Right atrium auricular region (tissue), 2 donors: ENCODE measurements at places on chromosomes 2 and 18. TPM values are rescaled to one million over a fixed set of nuclear protein-coding genes. Genes with fewer than 3 reads are reported as not detected.

The PDE1A gene
- 10.7 TPM for total RNA-seq

GRCh38 chr2:8515864-8516533 is 165.9 kb upstream of the ID2 start:
- no peaks in the 10 kb centered on the region for H3K4me1 ChIP-seq
- H3K4me3 ChIP-seq: no peak overlapping the region
- no peak overlapping the region for H3K27ac ChIP-seq
- no peaks in the 10 kb centered on the region for H3K27me3 ChIP-seq
- no peaks in the 10 kb centered on the region for H3K36me3 ChIP-seq

DNA sequence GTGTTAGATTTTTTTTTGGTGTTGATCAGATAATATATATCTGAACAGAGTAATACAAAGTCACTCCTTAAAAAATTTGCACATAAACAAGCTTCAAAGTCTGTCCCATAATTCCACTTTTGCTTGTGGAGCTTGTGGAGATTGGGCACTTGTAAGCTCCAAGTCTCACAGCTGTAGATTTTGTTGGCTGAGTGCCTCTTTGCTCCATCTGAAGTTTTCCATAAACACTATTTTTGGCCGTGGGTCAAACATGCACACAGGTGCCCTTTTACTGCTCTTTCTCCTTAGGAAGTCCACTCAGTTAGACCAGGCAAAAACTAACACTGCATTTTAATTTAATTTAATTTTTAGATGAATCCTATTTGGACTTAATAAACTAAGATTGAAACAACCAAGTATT is 3.6 kb upstream of the KCNJ13 start:
- peaks cover 4% of the 10 kb centered on the region for H3K36me3 ChIP-seq
- no peaks in the 10 kb centered on the region for H3K4me1 ChIP-seq
- H3K27me3 ChIP-seq: no peaks in the 10 kb centered on the region
- no peak overlapping the region for H3K4me3 ChIP-seq

- no peaks in the 10 kb centered on the region for H3K36me3 ChIP-seq
- H3K4me3 ChIP-seq: no peak overlapping the region
- H3K4me1 ChIP-seq: no peaks in the 10 kb centered on the region
- no peak overlapping the region for H3K27ac ChIP-seq
- DNase-seq: peak; percentile 81
These were observed 66.9 kb upstream of the ZNG1B start for GRCh38 chr2:113370478-113371091.

GRCh38 chr18:3255611-3256165 is 6.2 kb upstream of the MYL12B start:
- no peak for DNase-seq
- H3K27ac ChIP-seq: peak overlapping the region; percentile 99
- peaks cover 68% of the 10 kb centered on the region for H3K36me3 ChIP-seq
- no peak overlapping the region for H3K4me3 ChIP-seq

DNA sequence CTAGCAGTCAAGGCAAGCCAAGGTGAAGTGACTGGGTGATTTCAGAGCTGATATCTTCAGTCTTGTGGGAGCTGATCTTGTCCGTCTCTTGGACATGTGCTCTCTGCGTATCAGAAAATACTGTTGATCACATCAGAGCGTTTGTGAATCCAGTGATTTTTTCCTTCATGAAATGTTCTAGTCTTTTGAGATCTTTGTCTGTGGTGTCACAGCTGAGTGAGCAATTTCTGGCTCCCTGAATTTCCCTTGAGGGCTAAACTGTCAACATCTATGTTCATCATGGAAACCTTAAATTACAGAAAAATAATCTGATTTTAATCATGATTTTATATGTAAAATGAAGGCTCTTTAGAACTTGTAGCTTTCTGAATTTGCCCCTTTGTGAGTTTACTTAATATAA is 432.0 kb downstream of the CCDC85A start:
- no peaks in the 10 kb centered on the region for H3K4me1 ChIP-seq
- DNase-seq: no peak
- H3K4me3 ChIP-seq: no peak overlapping the region
- H3K36me3 ChIP-seq: no peaks in the 10 kb centered on the region
- no peak overlapping the region for H3K27ac ChIP-seq

GRCh38 chr2:120239488-120240287 is 13.0 kb upstream of the RALB start:
- H3K27me3 ChIP-seq: no peaks in the 10 kb centered on the region
- H3K4me3 ChIP-seq: no peak overlapping the region
- DNase-seq: no peak
- H3K36me3 ChIP-seq: no peaks in the 10 kb centered on the region

DNA sequence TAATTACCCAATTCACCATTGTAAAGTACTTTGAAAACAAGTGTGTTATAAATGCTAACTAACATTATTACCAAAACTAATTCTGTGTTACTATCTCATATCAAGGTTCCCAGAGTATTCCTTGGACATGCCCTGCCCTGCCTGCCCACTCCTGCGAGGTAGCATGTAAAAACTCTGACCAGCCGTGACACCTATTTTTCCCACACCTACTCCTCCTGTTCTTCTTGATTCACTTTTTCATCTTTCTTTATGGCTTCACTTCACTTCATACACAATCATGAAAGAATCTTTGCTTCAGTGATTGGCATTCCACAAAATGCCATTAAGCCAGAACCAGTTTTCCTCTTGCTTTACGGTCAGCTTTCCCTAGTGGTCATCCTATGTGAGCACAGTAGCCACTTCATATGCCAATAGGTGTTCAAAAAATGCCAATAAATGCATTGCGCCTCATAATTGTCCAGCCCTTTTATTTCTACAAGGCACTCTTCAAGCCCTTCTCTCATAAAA is 42.6 kb upstream of the SETBP1 start:
- no peaks in the 10 kb centered on the region for H3K36me3 ChIP-seq
- no peak overlapping the region for H3K27ac ChIP-seq
- no peak for DNase-seq
- no peak overlapping the region for H3K4me3 ChIP-seq
- H3K4me1 ChIP-seq: no peaks in the 10 kb centered on the region
- no peaks in the 10 kb centered on the region for H3K27me3 ChIP-seq
